ENCODE measurements at places on chromosomes 5 and 9.

DNA sequence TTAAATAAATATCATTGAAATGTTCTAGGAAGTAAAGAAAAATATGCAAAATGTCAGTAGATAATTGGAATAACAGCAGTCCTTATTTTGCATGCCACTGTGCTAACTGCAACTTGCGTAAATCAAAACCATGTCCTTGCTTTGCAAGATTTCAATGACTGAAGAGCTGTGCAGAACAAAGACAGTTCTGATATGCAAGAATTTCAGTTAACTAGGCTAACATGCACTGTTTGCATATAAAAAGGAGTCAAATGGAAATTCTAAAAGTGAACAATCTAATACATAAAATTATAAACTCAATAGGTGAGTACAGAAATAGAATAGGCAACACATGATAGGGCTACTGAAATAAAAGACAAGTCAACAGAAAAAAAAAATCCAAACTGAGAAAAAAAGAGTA is 1844.6 kb upstream of the NUDT12 start:
- no peak for DNase-seq

DNA sequence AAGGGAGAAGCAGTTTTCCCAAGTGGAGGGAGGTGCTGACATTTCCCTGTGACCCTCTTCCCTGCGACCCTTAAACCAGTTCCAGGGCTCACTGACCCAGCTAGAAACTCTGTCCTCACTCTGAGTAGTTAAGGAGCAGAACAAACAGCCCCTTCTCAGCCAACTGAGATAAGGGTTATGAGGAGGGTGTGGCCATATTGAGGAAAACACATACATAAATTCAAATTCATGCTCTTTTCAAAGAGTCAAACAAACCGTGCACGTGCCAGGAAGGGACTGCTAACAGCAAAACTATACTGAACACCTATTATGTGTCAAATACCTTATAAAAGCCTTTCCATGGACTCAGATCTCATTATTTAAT is 4.9 kb upstream of the AKNA start:
- no peak for DNase-seq

GRCh38 chr9:98523231-98523901 is 185.4 kb downstream of the GABBR2 start:
- no peak for DNase-seq

DNA sequence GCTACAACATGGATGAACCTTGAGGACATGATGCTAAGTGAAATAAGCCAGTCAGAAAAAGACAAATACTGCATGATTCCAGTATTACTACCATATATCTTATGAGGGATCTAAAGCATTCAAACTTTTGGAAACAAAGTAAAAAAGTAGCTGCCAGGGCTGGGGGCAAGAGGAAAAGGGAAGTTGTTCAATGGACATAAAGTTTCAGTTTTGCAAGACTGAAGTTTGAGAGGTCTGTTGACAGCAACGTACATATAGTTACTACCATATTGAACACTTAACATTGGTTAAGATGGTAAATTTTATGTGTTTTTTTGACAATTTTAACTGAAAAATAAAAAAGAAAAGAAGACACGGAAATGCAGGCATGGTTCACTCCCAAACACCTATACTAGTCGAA is 77.6 kb downstream of the MAPKAP1 start:
- DNase-seq = no peak

DNA sequence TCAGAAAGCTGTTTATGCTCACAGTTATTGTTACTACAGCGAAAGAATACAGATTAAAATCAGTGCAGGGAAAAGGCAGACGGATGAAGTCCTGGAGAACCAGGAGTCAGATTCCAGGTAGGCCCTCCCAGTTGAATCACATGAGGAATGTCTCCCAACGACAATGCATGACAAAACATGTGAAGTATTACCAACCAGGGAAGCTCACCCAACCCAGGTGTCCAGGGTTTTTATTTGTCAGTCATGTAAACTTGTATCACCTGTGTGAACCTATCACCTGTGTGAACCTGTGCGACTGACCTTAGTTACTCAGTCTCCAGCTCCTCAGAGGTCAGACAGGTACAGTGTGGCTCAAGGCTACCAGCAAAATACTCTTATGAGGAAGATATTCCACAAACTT is 63.9 kb downstream of the KIAA1958 start:
- no peak for DNase-seq

DNA sequence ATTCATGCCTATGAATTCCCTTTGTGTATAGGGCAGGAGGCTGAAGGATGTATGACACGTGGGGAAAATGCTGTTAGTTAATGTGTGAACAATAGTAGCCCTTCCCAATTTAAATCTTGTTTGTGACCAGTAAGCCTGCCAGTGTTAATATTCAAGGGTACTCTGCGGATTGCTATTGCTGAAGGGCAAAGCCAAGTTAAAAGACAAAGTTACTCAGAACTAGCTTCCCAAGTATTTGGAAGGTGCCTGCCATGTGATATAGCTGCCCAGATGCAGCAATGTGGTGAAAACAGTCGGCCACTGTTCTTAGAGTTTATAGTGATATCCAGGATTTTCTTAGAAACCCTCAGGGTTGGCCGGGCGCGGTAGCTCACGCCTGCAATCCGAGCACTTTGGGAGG is 34.6 kb downstream of the MARVELD2 start:
- no peak for DNase-seq

Measured in stimulated activated CD8-positive, alpha-beta memory T cell treated with anti-CD3 and anti-CD28 coated beads, Interleukin-15, amount 100 ng/mL, for 24 hours (primary cell).